ENCODE measurements at places on chromosomes 3 and 15.

DNA sequence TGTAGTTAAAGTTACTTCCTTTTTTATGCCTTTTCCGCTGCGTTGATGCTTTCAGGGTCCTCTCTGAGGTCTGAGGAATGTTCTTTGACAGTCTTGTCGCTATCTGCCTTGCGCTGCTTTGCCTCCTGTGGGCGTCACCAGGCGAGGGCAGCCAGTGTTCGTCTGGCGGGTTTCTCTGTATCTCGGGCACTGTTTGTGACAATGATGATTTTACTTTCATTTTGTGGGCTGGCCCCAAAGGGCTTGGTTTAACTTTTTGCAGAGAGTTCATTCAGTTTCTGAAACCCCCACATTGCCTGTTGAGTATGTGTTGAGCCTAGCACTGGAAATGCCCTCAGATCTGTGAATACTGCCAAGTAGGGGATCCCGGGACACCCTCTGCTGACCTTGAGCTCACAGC lies 24.6 kb upstream of the SACM1L start:
- DNase-seq: no peak

- no peak for DNase-seq
Measured at GRCh38 chr15:95829062-95829461, 501.4 kb upstream of the NR2F2 start.

GRCh38 chr3:172018364-172018763 lies 21.0 kb upstream of the FNDC3B start:
- DNase-seq: no peak

- DNase-seq: no peak
Measured at GRCh38 chr15:85589851-85590250, 204.9 kb downstream of the KLHL25 start.

DNA sequence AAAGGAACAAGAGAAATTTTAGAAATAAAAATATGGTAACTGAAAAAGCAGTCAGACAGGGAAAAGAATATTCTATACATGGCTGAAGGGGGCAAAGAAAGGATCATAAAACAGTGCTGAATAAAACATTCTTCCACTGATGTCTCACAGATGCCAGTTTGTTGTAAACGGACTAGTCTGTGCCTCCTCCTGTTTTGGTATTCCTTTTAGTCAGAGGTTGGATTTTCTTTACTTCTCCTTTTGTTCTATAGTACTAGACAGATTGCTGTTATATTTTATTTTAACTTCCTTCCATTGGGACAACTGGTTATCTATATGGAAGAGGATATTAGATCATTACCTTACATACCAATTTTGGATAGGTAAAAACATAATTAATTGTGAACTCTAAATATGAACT lies 16.0 kb upstream of the GNB5 start:
- no peak for DNase-seq

DNA sequence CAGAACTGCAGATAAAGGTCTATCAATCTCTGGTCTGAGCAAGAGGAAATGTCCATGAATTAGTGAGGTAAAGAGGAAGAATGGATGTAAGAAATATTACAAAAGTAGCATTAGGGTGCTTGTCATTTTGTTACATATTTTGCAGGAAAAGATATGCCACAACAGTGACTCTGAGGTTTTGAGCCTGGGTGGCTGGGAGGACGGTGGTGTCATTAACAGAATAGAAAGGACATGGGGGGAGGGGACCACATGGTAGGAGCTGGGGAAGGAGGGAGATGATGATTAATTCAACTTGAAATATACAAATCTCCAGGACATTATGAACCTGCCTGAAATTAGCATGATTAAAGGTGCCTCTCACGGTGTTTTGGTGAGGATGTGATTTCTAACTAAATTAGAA lies 245.5 kb upstream of the MDFIC2 start:
- no peak for DNase-seq

DNA sequence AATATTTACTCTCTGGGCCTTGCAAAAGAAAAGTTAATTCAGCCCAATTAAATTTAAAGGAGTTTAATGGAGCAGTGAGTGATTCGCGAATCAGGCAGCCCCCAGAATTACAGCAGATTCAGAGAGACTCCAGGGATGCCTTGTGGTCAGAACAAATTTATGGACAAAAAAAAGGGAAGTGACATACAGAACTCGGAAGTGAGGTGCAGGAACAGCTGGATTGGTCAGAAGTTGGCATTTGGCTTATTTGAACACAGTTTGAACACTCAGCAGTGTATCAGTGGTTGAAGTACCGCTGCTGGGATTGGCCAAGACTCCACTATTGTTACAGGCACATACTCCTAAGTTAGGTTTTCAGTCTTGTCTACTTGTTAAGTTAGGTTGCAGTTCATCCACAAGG lies 145.0 kb upstream of the GAP43 start:
- DNase-seq: no peak
